ENCODE measurements at places on chromosomes 6 and 20. TPM values are rescaled to one million over a fixed set of nuclear protein-coding genes. Genes with fewer than 3 reads are reported as not detected.

CCR6 gene
- total RNA-seq = not detected

RBCK1 gene
- 108 TPM for total RNA-seq

ENPP5 gene
- 0.92 TPM for total RNA-seq

DEFB124 gene
- total RNA-seq = not detected

PRDM13 gene
- not detected for total RNA-seq

SALL4 gene
- 0.05 TPM for total RNA-seq

DDX43 gene
- 0.07 TPM for total RNA-seq

SLC35F1 gene
- total RNA-seq = not detected

CCM2L gene
- not detected for total RNA-seq

ENPP3 gene
- total RNA-seq = not detected

SEMG1 gene
- not detected for total RNA-seq

C6orf15 gene
- total RNA-seq = 0.35 TPM

CDKAL1 gene
- total RNA-seq = 7.0 TPM

HCRTR2 gene
- total RNA-seq = not detected

SLC12A5 gene
- 0.56 TPM for total RNA-seq
